ENCODE measurements at places on chromosomes 1 and 21.

- DNase-seq, result no peak
Observed at GRCh38 chr1:53568540-53568939, 109.3 kb downstream of the DMRTB1 start.

DNA sequence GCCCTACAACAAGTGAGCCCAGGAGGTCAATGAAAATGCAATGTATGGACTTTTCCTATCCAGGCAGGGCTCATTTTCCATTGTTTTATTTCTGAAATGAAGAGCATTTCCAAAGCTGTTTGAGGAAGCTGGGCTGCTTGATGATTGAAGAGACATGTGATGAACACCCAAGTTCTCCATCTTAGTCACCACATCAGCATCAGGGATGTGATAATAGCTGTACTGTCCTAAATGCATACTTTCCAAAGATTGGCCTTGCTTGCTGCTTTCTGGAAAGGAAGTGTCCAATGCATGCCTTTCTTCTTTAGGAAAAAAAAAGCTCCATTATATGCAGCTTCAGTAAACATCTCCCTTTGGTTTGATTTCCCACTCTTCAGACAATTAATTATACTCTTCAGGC is 425.9 kb upstream of the RUNX1 start:
- DNase-seq, result no peak

- DNase-seq, result no peak
Observed at GRCh38 chr1:17757426-17757825, 2.3 kb downstream of the ACTL8 start.

- DNase-seq, result no peak
Observed at GRCh38 chr1:116847688-116848531, 61.8 kb upstream of the PTGFRN start.

DNA sequence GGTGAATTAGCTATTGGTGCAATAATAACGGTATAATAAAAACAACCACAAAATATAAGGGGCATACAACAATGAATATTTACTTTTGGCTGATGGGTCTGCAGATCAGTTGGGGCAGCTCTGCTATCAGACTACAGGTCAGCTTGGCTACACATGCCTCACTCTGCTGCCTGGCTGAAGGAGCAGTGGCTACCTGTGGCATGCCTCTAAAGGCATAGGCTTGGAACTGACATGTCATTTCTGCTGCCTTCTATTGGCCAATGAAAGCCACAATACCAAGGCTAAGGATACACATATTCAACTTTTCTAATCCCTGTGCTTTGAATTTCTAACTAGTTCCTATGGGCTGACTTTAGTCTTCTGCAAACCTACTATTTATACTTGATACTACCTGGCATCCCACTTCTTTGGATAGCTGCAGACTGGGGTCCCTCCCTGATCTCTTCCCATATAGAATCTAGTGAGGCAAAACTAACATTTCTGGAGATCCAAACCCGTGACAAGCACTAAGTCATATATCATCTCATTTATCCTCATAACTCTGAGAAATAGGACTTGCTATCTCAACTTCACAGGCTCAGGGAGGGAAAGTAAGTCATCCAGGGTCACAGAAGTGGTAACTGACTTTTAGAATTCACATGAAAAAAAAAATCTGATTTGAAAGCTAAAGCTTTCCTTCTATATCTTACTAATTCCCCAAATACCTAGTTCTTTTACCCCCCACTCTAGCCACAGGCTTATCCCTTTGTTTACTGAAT is 19.2 kb upstream of the SYDE2 start:
- no peak for DNase-seq

- DNase-seq, result no peak
Observed at GRCh38 chr1:75671708-75672107, 52.8 kb upstream of the ACADM start.

GRCh38 chr1:88983791-88984559 is 8.5 kb downstream of the KYAT3 start:
- DNase-seq, result no peak

GRCh38 chr1:173867141-173867752 is 542 bp downstream of the GAS5 start:
- peak; percentile 29 for DNase-seq

DNA sequence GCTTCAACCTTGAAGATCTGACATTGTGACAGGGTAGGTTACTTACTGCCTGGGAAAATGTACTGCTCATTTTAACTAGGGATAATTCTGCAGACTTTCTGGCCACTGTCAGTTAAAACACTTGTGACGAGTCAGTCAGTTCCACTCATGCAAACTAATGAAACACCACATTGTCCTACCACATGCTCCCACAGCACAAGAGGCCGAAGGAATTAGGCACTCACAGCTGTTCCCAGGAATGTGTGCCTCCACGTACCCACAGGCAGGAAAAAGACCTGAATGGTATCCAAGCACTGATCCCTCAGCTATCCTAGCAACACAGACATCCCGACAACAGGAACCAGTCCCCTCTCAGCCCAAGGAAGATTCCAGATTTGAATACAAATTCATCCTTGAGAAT is 12.3 kb downstream of the BCAR3 start:
- DNase-seq, result no peak

DNA sequence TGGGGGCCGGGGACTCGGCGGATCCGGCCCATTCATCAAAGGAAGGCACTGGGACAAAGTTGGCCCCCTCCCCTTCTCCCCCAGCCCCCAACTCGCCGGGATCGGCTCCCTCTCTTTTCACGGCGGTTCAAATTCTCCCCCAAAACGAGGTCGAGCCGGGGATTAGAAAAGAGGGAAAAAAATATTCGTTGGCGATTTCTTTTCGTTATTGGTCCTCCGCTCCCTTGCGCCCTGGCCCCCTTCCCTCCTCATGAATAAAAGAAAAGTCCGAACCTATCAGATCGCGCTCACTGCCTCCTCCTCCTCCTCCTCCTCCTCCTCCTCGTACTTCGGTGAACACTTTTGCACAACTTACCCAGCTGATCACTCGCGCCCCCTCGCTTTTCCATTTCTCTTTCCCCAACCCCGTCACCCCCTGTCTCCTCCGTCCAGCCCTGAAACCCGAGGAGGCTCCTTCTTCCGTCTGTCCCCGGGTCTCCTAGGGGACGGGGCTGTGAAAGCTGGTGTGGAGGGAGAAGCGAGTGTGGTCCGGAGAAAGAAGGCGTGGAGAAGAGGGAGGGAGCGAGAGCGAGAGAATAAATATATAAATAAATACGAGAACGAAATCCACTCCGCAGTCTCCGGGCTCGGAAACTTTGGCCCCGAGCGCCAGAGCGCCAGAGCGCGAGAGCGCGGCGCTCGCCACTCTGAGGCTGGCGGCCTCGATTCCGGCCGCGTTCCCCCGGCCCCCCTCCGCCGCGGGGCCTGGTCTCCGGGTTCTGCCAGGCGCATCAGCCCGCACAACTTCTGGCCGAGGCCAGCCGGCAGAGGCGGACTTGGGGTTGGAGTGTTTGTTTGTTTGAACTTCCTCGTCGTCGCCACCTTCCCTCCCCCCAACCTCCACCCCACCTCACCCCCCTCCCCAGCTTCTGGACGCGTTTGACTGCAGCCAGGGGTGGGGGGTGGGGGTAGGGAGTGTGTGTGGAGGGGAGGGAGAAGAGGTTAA is at the start of gene PAX7:
PAX7 (plus strand) TSS at position 336 of the 985 bp plus-strand sequence. CDS start 758 bp downstream, outside the sequence.
- no peak for DNase-seq

DNA sequence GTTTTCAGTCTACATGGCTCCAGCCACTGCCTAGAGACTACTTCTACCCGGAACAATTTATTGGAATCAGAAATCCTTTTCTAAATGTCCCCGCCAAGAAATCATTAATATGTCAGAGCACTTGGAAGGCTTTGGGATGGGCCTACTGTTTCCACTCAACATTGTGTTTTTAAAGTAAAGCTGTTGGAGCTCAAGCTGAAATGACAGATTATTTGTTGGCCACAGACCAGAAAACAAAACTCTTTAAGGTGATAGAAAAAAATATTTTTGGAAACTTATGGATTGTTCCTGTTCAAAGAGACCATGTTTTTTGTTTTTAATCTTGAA is 496 bp downstream of the VPS45 start:
- DNase-seq, result no peak

- no peak for DNase-seq
Observed at GRCh38 chr1:12153181-12153785, 13.5 kb upstream of the TNFRSF1B start.

GRCh38 chr21:14308234-14308633 is 74.7 kb downstream of the HSPA13 start:
- DNase-seq, result no peak

- DNase-seq, result no peak
Observed at GRCh38 chr21:15552914-15553494, 176.8 kb upstream of the USP25 start.

DNA sequence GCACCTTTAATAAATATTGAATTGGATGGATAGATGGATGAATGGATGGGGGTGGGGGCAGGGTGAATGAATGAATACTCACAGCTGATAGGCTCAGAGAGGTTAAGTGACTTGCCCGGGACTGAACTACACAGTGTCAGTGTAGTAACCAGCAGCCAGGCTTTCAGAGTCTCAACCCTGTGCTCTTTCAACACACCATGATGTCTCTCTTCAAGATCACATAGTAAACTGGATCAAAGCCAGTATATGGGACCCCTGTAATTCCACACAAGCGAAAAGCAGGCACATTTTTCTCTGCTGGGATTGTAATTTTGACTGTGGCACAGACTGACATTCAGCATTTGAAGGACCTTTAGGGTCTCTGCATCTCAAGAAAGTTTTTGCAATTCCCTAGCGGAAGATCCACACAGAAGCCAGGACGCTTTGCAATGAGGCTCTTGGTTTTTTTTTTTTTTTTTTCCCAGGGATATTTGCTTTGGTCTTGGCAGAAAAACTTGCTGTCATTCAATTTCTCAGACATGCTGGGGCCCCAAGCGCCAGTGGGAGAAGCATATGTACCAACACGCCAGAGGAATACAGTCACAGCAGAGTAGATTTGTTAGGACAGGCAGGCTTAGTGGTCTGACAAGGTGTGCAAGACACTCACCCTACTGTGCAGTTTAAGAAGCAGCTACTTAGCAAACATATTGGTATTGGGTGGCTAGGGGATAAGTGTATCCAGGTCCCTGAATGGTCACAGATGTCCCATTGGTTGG is 213.1 kb upstream of the CAMK1G start:
- no peak for DNase-seq

GRCh38 chr1:179021873-179022272 is 3.8 kb upstream of the FAM20B start:
- no peak for DNase-seq

- DNase-seq, result no peak
Observed at GRCh38 chr1:183293876-183294275, 107.8 kb downstream of the LAMC2 start.

GRCh38 chr1:235021321-235021720 is 107.3 kb downstream of the TOMM20 start:
- DNase-seq, result no peak

DNA sequence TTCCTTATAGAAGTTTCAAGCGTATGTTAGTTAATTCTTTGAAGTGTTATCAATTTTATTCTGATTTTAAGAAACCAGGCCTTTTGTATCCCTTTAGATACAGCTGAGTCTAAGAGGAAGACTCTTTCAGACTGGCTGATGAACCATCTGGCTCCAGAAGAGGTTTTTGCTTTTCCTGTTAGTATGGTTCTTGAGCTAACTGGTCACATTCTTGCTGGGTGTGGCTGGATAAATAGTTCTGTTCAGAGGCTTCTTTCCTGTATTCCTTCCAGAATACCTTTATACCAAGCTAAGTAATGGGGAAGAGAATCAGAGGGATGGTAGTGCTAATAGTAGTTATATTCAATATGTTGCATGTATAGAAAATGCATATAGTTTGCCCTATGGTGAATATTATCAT is 12.4 kb downstream of the HS2ST1 start:
- DNase-seq, result no peak

DNA sequence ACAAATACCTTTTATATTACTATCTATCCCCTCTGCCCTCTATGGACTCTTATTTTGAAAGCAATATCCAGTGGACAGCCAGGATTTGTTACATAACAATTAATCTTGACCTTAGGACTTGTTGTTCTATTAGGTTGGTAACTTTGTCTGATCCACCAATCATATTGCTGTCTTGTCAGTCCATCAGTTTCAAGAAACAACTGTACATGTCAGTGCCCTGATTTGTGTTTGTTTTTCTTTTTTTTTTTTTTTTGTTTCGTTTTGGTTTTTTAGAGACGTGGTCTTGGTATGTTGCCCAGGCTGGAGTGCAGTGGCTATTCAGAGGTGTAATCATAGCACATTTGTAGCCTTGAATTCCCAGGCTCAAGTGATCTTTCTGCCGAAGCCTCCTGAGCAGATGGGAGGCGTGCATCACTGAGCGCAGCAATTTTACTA is 1.5 kb upstream of the SCP2 start:
- DNase-seq, result no peak

All from stimulated activated CD8-positive, alpha-beta memory T cell treated with anti-CD3 and anti-CD28 coated beads, Interleukin-12 subunit alpha, Interleukin-12 subunit beta, amount 100 ng/mL, for 1 hour (primary cell).